NCI-H1092 (cell line): ENCODE measurements at places on chromosomes 7 and 10.

DNA sequence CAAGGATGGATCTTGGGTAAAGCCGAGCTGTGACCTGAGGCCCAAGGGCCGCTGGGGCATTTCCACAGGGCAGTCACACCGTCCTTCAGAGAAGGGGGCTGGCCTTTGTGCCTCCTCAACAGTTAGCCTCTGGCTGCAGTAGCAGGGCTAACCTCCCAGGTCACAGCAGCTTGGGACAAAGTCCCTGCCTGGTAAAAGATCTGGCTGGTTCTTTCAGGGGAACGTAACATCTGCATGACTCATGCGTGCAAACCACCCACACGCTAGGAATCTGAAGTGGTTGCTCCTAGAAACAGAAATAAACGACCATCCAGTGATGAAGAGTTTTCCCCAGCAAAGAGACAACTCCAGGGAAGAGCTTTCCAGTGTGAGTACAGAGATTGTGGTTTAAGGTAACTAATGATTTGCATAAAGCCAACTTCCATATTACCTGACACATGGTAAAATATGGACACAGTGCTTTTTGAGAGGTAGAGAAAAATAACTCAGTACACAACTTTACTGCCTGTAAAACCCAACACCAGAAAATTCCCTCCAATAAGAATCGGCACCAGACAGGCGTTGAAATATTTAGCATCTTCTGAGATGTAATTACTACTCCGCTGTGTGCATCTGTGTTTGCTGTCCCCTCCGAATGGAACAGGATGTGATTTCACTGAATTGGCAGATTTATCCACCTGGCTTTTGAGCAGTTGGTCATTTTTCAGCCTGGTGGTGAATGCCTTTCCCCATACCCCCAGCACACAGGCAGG is 84.9 kb upstream of the ADRB1 start:
- no peak for DNase-seq

DNA sequence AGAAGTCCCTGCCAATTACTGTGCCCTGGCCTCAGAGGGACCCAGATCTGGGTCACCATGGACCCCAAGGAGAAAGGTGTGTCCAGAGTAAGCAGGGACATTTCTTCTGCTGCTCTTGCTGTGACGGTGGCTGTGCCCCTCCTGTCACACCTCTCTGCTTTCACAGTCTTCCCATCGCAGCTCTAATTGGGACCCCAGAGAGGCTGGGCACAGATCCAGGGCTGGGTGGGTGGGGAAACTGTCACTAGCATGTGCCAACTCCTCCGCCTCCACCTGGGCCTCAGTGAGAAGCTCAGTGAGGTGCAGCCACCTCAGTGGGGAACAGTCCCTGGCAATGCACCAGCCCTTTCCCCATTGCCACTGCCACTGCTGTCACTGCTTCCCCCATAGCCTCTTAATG is 37.3 kb upstream of the ADCYAP1R1 start:
- peak; percentile 47 for DNase-seq

GRCh38 chr10:28300027-28300426 is 2.8 kb downstream of the MPP7 start:
- no peak for DNase-seq

DNA sequence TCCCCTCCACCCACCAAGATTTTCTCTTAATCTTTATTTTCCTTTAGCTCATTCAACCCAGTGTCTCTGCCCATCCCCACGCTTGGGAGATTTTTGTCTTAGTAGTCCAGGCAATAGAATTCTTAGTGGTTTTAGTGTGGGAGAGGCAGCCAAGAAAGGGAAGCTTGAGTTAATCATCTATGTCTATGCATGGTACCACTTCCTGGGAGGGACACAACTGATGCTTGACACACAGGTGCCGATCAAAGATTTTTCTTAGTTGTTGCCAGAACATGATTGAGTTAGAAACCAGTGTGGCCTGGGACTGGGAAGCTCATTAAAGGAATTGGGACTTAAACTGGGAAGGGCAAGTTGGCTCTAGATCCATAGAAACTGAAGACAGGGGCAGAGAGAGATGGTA is 3.1 kb downstream of the STRA8 start:
- no peak for DNase-seq

DNA sequence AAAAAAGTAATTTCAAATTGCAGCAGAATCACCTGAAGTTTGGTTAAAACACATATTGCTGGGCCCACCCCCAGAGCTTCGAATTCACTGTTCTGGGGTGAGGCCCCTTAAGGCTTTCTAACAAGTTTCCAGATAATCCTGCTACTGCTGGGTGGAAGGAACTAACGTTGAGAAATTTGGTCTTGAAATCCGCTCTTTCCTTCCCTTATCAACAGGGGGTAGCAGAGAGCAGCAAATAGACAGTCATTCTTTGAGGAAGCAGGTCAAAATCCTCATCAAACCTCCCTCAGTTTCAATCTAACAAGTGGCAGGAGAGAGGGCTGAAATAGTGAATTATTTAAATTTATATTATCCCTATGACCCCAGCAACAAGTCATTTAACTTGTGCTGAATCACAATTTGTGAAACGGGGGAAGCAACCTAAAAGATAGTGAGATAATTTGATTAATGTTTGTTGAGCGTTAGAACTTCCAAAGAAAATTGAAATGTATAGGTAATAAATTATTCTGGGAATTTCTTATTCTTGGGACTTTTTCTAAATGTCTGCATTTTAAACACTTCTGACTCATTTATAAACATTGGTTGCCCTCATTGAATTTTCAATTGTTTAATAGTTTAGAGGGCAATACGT is 21.7 kb upstream of the MALSU1 start:
- peak; percentile 47 for DNase-seq

GRCh38 chr7:26298472-26299058 is 6.9 kb downstream of the SNX10 start:
- DNase-seq: no peak

DNA sequence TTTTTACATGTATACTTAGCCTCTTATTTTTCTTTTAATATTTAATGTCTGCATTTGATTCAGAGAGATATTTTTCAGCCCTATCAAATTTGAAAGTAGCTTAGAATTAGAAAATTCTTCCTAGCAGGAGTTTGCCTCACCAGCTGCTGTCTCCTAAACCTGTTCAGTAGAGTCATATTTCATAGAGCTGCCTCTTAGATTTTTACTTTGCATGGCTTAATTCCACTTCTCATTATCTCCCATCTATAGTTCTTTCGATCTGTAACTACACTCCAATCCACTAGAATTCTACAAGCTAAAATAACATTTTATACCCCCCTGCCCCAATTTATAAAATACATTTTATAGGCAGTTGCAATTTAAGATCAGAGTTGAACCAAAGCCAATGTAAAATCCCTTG is 227.0 kb downstream of the ANK3 start:
- DNase-seq: no peak

GRCh38 chr10:126930883-126931503 is 25.8 kb downstream of the DOCK1 start:
- DNase-seq: no peak

DNA sequence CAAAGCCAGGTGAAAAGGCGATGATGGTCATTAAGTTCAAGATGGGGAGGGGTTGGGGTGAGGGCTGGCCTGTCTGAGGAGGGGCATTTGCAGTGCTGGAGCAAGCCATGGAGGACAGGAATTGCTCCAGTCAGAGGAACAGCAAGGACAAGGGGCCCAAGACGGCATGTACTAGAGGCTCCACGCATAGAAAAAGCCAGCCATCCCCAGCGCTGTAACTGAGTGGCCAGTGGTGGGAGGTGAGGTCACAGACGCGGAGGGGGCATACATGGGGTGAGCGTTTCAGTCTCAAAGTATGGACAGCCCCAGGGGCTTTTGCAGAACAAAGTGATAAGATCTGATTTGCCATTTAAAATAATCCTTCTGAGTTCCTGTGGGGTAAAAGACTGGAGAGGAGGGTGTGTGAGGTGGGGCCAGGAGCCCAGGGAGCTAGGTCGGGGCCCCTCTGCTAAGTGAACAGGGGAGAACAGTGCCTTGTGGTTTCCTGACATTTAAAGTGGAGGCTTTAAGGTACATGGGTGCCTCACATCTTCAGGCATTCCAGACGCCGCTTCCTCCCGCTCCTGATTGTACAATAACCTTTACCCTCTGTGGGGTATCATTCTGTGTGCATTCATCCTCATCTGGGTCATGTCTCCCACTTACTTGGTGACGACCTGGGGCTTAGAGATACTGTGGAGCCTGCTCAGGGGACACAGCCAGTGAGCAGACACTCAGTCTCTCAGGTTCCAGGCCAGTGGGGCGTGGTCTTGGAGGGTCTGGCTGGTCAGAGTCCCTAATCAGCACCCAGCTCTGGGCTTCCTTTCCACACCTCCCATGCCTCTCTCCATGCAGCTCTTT is 105.6 kb upstream of the GPR26 start:
- DNase-seq: no peak

GRCh38 chr10:129514568-129515451 is 47.8 kb downstream of the MGMT start:
- no peak for DNase-seq

DNA sequence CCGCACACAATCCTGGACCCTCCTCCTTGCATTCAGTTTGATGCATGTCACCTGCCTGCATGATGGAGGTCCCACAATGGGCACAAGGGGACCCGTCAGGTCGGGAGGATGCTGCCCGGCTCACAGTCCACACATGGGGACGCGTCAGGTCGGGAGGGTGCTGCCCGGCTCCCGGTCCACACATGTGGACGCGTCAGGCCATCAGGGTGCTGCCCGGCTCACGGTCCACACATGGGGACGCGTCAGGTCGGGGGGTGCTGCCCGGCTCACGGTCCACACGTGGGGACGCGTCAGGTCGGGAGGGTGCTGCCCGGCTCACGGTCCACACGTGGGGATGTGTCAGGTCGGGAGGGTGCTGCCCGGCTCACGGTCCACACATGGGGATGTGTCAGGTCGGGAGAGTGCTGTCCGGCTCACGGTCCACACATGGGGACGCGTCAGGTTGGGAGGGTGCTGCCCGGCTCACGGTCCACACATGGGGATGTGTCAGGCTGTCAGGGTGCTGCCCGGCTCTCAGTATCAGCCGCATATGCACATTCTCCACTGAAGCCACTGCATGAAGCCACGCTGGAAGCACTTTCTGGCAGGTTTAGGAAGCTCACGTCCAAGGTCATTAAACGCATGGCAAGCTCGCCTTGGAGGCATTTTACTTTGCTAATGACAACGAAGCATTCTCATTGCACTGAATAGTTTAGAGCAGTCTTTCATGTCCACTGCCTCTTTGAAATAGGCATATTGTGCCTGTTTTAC is 50.3 kb downstream of the DIP2C start:
- no peak for DNase-seq

- no peak for DNase-seq
Measured at GRCh38 chr7:71019706-71020105, 112.2 kb upstream of the GALNT17 start.

- DNase-seq: no peak
Measured at GRCh38 chr10:55203319-55203718, 402.3 kb upstream of the PCDH15 start.

DNA sequence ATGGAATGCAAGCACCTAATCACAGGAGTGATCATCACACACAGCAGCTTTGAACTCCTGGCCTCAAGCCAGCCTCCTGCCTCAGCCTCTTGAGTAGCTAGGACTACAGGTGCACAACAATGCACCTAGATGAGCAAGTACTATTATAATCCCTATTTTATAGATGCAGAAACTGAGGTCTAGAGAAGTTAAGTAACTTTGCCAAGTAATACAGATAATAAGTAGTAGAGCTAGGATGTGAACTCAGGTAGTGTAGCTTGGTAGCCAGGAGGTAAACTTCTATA is 33.7 kb downstream of the DNAJC12 start:
- DNase-seq: no peak

DNA sequence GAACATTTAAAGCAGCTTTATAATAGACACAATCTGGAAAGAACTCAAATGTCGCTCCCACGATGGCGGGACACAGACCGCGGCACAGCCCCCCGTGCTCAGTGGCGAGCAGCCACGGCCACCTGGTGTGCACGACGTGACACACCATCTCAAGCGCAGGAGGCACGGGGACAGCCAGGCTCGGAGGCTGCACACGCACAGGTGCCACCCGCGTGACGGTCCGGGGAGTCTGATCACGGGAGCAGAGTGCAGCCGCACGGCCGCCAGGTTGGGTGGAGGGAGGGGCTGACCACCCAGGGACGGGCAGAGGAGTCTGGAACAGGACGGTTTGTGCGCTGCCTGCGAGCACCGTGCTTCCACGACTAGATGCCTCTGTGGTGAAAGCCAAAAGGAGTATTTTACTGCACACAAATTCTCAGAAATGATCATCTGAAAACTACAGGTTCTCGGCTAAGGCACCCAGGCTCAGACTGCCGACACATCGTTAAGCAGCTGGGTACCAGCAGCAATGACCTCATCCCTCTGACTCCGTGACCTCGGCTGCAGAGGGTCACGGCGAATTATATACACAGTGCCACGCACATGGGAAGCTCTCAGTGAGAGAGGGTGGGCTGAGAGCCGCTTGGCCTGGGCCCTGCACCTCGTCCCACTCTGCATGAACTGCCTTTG is 7.5 kb upstream of the GPER1 start:
- DNase-seq: no peak

DNA sequence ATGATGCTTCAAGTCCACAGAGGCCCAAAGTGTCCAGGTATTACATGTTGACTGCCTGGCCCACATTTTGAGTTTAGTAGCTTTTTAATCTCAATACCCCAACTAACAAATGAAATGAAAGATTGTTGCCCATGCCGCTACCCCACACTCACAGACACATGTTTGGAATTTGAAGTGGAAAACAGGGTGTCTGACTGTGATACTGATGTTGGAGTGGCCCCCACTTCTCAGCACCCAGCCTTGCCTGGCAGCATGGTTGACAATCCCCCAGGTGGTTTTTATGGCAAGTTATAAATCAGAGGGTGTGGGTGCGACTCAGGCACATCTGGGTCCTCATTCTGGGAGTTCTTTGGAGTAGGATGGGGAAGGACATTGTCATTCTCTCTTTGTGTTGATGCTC is 314.7 kb upstream of the ZNF32 start:
- DNase-seq: no peak

DNA sequence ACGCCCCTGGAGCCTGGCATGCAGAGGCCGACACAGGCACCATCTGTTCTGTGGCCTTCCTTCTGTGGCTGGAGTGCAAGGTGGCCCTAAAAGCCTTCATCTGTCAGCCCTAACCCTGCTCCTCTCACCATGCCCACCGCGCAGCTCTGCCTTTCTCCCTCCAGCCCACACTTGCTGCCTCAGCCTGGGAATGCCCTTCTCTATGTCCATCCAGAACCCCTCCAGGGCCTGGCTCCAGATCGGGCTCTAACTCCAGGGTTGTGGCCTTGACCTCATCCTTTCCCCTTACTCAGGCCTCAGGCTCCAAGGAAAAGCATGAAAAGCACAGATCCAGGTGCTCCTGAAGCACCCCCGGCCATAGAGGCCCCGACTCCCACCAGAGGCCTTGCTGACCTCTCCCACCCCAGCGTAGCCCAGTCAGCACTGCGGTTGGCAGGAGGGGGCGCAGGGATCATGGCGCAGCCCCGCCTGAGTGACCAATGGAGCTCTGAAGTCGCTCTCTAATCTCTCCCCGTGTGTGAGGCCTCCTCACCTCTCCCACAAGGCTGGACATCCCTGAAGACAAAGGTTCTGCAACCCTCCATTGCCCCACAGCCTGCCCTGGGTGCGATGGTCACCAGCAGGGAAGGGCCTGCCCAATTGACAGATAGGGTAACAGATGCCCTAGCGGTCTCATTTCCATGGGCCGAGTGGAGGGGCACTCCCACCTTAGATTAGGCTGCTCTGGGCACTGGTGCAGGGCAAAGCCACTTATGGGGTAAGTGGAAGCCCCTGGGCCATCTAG is 9.2 kb downstream of the ZCCHC24 start:
- no peak for DNase-seq
